Left lung (tissue), 14 donors: ENCODE measurements at places on chromosomes 4 and X. TPM values are rescaled to one million over a fixed set of nuclear protein-coding genes. Genes with fewer than 3 reads are reported as not detected.

Gene NDP
- polyA plus RNA-seq = 0.41 TPM

Gene CYTL1
- 35.5 TPM for polyA plus RNA-seq

Gene WDR45
- polyA plus RNA-seq = 48.1 TPM

Gene MAGEB16
- not detected for polyA plus RNA-seq

Gene STAP1
- polyA plus RNA-seq = 0.18 TPM

Gene SLC38A5
- 40.6 TPM for polyA plus RNA-seq

Gene BGN
- 205 TPM for polyA plus RNA-seq

- no peak for DNase-seq
Observed at GRCh38 chr4:6622744-6623143, 17.7 kb upstream of the MRFAP1 start.

GRCh38 chrX:66680451-66680850 lies 41.6 kb upstream of the EDA2R start:
- no peak for DNase-seq

DNA sequence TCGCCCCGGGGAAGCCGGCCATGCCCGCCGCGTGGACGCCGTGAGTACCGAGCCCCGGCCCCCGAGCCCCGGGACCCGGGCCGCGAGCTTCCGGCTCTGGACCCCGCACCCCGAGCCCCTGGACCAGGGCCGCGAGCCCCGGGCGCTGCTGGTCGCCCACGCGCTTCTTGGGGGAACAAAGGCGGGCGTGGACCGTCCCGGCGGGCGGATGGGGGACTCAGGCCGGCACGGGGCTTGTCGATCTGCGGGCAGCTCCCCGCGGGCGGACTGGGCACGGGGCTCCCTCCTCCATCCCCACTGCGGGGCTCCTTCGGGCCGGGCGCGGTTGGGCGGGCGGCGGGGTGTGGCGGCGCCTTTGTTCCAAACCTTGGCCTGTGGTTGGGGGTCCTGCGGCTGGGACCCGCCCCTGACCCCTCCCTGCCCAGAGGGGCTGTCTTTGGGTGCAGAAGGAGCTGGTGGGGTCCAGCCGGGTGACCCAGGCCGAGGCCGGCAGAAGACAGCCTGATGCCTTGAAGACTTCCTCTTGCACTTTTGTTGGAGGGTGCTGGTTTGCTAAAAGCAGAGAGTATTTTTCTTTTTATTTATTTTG lies 25.2 kb upstream of the ADD1 start:
- no peak for DNase-seq

DNA sequence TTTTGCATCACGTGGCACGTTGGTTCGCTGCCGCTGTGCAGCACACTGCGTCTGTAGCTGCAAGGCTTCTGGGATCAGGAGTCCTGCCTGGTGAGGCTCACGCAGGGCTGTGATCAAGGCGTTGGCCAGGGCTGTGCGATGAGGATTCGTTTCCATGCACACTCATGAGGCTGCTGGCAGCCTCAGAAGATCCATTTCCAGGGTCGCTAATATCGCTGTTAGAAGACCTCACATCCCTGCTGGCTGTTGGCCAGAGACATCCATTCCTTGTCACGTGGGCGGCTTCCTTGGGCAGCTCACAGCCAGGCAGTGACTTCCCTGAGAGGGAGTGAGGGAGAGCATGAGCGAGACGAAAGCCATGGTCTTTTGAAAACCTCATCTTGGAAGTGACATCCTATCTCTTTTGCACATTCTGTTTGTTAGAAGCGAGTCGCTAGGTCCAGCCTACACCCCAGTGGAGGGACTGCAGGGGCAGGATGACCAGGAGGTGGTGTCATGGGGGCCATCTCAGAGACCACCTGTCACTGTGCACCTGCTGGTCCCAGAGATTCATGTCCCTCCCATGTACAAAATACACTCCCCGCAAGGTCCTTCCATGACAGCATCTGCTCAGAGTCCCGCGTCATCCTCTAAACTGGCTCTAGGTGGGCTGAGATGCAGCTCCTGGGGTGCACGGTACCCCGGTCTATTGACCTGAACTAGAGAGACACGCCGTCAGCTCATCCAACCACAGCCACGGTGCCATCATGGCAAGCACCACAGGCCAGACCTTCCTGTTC lies 12.2 kb downstream of the RGS12 start:
- peak; percentile 46 for DNase-seq

DNA sequence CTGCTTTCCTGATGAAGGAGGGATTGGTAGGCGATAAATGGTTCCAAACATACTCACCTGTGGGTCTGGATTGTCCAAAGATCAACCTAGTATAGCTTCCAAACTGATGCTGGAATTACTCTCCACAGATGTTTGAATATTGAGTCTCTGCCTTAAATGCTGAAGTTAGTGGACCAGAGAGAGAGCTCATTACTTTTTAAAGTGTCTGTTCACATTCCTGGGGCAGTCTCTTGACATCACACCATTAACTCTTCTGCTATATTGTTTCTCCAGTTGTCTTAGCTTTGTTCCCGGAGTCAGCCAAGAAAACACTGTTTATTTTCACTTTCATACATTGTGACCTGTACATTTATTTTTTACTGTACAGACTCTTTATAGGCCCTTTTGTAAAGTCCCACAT lies 35.4 kb downstream of the ARHGEF38 start:
- DNase-seq = no peak

DNA sequence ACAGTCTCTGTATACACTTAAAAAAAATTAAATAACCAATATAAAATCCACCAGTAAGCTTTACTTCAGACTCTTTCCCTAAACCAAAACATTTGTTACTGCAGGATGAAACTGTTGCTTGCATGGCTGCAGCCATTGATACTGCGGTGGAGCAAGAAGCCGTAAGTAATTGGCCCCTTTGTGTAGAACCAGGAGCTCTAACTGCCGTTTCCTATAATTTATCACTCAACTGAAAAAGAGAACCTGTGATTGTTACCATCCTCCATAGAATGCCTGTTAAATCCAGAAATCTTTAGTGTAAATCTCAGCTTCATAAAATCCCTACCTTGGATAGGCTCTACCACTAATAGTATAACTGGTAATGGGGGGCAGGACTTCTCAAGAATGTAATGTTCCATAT lies 62.6 kb downstream of the KIF4A start:
- no peak for DNase-seq

DNA sequence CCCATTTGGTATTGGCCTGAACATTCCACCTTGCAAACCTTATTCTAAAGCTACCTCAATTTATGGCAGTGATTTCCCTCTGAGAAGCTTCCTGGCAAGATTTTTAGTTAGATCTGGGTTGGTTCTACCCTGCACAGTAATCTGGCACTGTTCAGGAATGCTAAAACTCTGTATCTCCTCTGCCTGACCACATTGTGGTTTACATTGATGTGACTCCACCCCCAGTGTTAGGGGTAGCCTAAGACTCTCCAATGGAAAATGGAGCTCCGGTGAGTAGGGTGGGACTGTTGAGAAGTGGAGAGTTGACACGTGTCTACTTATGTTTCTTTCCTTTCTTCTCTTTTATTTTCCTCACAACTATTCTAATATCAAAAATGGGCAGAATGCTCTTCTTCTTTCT lies 45.4 kb downstream of the BMPR1B start:
- no peak for DNase-seq

GRCh38 chrX:40147971-40148370 lies 50.2 kb upstream of the BCOR start:
- DNase-seq = no peak

DNA sequence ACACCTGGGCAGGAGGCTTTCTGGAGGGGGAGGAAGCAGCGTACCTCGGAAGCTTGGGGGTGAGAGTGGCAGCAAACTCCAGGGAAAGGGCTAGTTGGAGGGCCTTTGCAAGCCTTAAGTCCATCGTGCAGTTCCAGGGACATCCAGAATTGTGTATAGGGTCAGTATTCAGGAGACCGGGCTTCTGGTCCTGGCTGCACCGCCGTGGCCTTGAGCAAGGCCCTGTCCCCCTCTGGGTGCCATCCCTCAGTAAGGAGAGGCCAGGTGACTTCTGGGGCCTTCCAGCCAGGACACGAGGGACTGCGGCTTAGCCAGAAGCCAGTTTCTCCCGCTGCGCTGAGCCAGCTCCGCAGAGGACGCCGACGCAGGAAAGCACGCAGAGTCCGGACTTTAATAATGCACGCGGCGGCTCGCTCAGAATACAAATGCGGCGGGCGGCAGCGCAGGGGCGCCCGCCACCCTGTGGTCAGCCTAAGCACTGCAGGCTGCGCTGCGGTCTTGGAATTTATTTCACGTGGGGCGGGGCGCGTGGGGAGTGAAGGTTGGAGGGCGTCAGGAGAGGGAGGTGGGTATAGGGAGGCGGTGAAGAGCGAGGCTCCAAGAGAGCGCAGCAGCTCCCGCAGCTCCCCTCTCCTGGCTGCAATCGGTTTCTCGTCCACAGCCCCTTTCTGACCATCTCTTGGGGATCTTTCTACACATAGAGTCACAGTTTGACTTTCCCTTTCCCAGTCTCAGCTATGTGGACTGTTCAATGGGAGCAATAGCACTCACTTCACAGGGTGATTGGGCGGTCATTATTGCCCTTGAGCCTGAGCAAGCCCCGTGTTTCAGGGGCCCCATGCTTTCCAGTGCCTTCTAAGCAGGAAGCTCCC lies 94.1 kb upstream of the GPR50 start:
- DNase-seq = peak; percentile 47

- DNase-seq = no peak
Observed at GRCh38 chrX:13024986-13025385, 19.4 kb downstream of the FAM9C start.

DNA sequence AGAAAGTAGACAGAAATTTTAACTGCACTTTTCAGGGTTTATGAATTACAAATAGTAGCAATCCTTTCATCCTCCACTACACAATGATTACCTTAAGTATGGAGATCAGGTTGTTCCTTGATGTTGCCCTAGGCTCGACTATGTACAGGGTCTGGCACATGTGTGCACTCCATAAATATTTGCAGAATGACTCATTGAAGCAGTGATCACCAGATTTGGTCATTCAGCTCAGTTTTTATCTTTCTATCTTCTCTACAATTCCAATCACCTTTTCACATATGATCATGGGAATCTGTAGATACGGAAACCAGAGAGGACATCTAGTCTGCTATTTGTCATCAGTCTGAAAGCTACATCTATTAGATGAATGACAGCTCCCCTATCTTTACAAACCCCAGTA lies 171.7 kb upstream of the HCCS start:
- no peak for DNase-seq

DNA sequence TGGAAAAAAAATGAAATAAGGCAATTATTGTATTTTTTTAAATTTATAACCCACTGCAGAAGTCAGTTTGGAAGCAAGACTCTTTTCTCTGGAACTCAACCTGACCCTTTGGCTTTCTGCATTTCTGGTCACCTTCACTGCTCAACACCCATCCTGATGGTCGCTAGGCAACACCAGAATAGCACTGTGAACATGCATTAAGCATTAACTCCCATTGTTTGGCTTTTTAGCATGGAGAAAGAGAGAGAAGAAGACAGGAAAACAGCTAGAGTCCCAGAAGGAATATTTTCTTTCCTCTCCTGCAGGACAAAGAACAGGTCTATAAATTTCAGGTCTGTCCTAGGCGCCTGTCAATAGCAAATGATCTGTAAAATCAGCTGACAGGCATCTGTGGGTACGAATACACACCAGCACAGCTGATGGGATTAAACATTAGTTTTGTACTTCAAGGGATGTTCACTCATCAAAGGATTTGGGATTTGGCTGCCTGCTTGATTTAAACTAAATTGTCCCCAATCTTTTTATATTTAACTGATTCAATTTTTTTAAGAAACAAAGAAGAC lies 137.2 kb upstream of the ETNPPL start:
- DNase-seq = no peak

- no peak for DNase-seq
Observed at GRCh38 chr4:150299816-150300215, 221.6 kb downstream of the DCLK2 start.

DNA sequence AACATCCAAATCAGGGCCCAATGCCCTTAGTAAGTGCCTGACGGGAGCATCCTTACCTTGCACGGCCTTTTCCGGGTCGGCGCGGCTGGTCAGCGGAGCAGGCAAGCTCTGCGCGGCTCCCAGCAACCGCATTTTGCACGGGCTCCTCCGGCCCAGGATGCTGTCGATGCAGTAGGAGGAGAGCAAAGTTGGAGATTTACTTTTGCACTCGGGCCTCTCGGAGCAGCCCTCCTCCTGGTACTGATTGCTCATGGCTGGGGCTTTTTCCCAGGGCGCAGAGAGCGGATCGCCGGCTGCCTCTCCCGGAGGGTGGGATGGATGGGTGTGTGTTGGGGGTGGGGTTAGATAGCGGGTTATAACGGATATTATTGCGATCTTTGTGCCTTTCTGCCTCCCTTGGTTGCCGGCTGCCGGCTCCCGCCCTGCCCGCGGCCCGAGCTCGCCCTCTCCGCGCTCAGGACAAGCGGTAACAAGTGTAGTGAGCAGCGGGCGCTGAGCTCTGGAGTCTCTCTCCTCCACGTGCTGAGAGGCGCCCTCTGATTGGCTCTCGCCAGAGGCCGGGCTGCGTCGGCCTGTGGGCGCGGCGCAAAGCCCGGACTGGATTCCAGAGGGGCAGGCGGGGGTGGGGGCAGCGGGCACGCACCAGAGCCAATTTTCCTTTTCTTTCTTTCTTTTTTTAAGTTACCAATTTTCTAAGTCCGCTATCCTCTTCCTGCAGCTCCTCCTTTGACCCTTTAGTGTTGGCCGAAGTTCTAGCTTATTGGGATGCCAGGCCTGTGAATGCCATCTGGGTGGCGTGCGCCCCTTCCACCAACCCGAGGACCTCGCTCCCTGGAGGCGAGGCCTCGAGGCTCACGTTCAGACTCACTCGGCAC lies at the start of gene ARX:
TSS of gene ARX (minus strand) at position 480 of the 875 bp plus-strand sequence. CDS start at position 252, 228 bp downstream.
- DNase-seq = no peak

DNA sequence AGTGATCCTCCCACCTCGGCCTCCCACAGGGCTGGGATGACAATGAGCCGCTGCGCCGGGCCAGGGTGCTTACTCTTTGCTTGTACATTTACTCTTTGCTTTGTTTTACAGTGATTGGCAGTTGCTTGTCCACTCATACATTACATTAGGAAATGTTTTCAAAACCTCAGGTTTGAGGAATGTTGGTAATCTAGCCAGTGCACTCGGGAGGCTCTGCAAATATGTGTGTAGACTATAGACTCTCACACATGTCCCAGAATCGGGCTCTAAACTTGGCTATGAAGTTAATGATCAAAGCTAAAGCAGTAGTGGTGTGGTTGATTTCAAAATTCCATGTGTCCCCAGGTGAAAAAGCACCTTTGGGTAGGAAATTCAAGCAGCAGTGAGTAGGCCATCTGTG lies 20.5 kb downstream of the TRMT44 start:
- DNase-seq = no peak

DNA sequence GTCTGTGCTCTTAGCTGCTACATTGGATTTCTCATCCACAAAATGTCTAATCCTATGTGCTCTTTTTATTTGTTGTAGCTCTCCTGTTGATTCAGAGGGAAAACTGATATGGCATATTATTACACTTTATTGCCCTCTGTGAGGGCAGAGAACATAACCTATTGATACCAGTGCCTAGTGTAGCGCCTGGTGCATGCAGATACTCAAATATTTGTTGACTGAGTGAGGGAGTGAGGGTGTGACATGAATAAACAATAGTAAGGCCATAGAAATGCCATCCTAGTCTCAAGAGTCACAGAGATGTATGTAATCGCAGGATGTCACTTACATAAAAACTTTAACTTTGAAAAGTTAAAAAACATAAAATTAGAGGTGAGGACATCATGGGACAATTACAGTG lies 159.1 kb downstream of the SHROOM3 start:
- no peak for DNase-seq
